A172 (cell line): ENCODE measurements at places on chromosomes 5 and 9.
A peak's percentile ranks its signal among the peaks of the same experiment; 100 is the strongest.

- no peak for DNase-seq
Measured at GRCh38 chr5:159058716-159059636, 40.7 kb downstream of the EBF1 start.

GRCh38 chr5:53116597-53116996 is 7.0 kb upstream of the MOCS2 start:
- DNase-seq, result no peak

DNA sequence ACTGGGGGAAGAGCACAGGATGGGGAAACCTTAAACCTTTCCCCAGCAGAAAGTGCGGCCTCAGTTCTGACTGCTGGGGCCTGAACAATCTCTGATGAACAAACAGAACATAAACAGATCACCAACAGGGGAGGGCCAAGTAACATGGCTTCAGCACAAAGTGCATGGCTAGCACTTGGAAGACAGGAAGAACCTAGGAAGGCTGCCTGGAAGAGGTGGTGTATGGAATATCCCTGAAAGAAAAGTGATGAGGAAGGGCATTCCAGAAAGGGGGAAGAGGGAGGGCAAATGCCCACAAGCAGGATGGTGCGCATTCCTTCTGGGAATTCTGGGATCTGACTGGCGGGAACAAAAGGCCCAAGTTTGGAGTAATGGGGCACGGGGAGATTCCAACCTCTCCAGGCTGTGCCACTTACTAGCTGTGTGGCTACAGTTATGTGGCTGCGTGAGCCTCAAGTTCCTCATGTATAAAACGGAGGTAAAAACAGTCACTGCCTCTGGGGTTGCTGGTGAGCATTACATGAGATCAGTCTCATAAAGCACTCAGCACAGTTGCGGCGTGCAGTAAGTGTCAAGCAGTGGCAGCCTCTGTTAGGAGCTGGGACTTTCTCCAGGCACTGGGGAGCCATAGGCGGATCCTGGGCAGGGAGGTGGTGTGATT is 1.6 kb downstream of the PDGFRB start:
- DNase-seq, result peak; percentile 80

DNA sequence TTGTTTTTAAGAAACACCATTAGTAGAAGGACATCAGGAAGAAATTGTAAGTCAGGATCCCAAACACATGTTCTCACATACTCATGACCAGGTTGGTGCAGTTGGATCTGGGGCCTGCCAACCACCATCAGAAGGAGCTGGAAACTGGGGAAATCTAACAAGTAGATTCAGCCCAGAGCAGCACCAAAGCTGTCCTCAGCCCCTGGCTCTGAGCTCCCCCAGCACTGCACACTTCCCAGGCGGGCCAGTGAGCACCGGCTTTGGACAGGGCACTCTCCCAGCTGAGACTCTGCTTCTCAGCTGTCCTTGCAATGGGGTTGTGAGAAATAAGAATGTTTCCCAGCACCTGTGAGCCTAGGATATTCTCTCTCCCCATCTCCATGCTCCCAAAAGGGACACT is 162.5 kb downstream of the PAX5 start:
- no peak for DNase-seq

GRCh38 chr9:97910357-97910756 is 11.9 kb downstream of the TRMO start:
- no peak for DNase-seq

- DNase-seq, result no peak
Measured at GRCh38 chr5:9408964-9409363, 136.9 kb downstream of the SEMA5A start.

- no peak for DNase-seq
Measured at GRCh38 chr5:178332210-178332641, 99.6 kb upstream of the PHYKPL start.

GRCh38 chr5:175060257-175060656 is 335.9 kb downstream of the MSX2 start:
- DNase-seq, result no peak

DNA sequence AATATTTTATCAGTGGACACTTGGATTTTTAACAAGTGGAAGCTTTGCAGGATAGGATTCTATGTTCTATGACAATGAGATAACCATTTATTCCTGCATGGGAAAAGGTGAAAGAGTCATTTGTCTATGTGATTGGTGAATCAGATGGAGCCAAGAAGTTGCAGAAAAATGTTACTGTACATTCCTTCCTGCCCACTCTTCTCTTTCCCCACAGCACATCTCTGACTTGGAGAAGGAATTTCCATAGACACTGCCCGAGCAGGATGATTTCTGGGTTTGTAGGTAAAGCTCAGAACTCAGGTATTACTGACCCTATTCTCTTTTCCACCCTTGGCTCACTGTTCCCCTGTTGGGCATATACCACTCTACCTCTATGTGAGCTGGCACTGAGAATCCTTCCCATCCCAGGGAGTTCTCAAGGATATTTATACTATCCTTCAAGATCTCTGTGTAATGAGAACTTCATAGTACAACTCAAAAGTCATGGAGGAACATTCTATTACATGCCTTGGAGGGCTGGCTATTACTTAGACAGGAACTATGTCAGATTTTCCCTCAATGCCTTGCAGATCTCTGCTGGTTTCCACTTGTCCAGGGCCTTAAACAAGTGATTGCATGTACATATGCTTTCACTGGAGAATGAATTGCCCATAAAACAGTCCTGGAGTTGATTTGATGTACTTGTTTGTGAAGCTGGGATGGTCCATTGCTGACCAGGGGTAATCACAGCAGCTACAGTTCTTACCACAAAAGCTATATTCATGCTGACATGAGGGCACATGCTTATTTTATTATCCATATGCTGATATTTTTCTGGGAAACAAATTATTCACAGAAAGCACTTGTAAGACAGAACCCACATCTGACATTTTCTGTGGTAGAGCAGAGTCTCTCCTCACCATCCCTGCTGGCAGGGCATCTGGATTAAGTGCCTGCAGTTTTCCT is 24.1 kb downstream of the SLC1A3 start:
- DNase-seq, result no peak
